ENCODE measurements at places on chromosomes 13 and 19. TPM values are rescaled to one million over a fixed set of nuclear protein-coding genes. Genes with fewer than 3 reads are reported as not detected.

TMEM38A gene
- total RNA-seq: 5.1 TPM

ZNF565 gene
- total RNA-seq: 7.5 TPM

ERICH6B gene
- not detected for total RNA-seq

ZNF98 gene
- total RNA-seq: not detected

TPTE2 gene
- total RNA-seq: not detected

SRRM5 gene
- total RNA-seq: 0.03 TPM

RYR1 gene
- 0.03 TPM for total RNA-seq

PBX4 gene
- total RNA-seq: 0.10 TPM

CLASRP gene
- 18.0 TPM for total RNA-seq

FLT3LG gene
- total RNA-seq: 3.5 TPM

SLC10A2 gene
- not detected for total RNA-seq

ZFP30 gene
- total RNA-seq: 14.9 TPM

ZNF738 gene
- 3.1 TPM for total RNA-seq

TTC9B gene
- not detected for total RNA-seq

ADM5 gene
- total RNA-seq: 0.36 TPM

ZNF83 gene
- 54.2 TPM for total RNA-seq

PSG5 gene
- total RNA-seq: 6.9 TPM

SIX5 gene
- 9.7 TPM for total RNA-seq

ZNF547 gene
- 3.8 TPM for total RNA-seq

HSH2D gene
- not detected for total RNA-seq

C19orf67 gene
- not detected for total RNA-seq

HCN2 gene
- 2.4 TPM for total RNA-seq

FFAR3 gene
- not detected for total RNA-seq

SLC46A3 gene
- 4.8 TPM for total RNA-seq

OR7D2 gene
- not detected for total RNA-seq

ZNF146 gene
- total RNA-seq: 64.4 TPM

MYO1F gene
- 0.13 TPM for total RNA-seq

MATK gene
- total RNA-seq: not detected

NKPD1 gene
- total RNA-seq: 0.26 TPM
